ENCODE measurements at places on chromosomes 1 and 21.

GRCh38 chr1:2786329-2787162, 14.9 kb downstream of the TTC34 start:
- DNase-seq, result no peak

- no peak for DNase-seq
Measured at GRCh38 chr1:20733360-20733975, 965 bp upstream of the SH2D5 start.

DNA sequence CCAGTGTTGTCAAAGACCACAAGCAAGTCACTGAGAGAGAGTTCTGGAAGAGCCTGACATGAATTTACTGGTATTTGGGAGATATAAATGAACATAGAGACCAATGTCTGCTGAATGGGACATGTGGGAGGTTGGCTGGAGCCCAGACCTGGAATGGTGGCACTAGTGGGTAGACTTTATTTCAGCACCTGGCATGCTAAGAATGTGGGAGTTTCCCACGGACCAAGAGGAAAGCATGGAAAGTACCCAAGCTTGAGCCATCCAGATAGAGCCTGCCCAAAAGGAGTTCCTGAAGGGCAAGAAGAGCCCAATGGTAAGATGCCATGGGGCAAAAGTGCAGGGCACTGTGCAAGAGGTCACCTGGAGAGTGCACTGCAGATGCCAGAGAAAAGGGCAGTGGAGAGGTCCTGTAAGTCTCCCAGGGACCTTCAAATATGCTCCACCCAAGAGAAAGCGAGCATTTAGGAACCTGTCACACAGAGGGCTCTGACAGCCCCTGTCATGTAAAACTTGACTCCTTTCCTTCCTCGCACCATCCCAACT, 8.1 kb upstream of the ZNF687 start:
- no peak for DNase-seq

DNA sequence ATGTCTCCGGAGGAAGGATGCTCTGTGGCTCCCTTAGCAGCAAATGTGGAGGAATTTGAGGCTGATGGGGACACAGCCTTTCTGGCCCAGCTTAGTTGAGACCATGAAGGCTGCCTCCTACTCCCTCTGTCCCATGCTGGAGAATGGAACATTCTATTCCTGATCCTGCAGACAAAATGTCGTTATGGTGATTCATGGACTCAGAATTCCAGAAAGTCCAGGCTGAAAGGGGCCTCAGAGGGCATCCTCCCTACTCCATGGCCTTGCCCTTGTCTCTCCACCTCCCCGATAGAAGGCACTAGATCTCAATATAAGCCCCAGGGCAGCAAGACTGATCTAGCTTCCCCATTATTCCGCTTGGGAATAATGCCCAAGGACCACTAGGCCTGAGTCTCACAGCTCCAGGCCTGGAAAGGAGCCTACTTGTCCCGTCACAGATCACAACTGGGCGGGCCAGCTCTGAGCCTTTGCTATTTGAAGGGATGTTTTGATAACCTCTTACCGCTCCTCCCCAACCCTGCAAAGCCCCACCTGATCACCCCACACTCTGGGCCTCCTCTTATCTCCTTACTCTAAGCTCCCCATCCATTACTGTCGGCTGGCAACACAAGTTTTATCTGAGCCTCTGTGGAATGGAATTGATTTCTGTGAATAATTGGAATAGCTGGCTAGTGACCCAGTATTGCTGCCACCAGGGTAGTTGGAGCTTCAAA, 52.8 kb upstream of the TRABD2B start:
- DNase-seq, result no peak

GRCh38 chr1:246734866-246735265, 10.7 kb downstream of the SCCPDH start:
- no peak for DNase-seq

GRCh38 chr21:31234936-31235335, 109.1 kb downstream of the TIAM1 start:
- no peak for DNase-seq

- peak; percentile 40 for DNase-seq
Measured at GRCh38 chr21:33308586-33309490, 15.9 kb upstream of the IFNAR1 start.

GRCh38 chr1:211469938-211470529, 21.9 kb downstream of the RD3 start:
- DNase-seq, result peak; percentile 75

DNA sequence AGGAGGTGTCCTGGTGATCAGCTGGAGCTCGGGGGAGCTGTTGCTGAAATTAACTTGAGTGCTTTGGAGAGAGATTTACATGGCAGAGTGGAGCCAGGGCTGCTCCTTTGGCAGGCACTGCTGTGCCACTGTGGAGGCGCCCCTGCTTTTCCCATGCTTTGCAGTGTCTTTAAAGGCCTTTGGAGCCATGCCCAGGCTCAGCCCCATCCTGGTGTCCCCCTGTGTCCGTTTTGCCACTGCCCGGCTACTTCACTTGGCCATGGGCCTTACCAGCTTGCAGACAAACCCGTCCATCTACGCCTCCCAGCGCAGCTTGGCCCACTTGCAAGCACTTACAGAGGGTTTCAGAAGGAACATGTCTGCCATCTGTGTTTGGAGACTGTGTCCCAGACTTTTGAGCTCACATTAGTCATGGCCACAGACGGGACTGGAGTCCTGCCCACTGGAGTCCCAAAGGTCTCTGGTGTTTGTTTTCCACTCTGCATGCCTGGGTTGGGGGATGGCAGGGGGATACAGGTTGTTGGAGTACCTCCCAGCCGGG, 18.2 kb upstream of the LAMTOR5 start:
- no peak for DNase-seq

GRCh38 chr1:14181191-14181795, 417.2 kb upstream of the KAZN start:
- no peak for DNase-seq

GRCh38 chr1:227482023-227482299, 81.4 kb upstream of the ZNF678 start:
- DNase-seq, result no peak

Measured in cardiac fibroblast (primary cell).